ENCODE measurements at places on chromosomes 13 and 19. TPM values are rescaled to one million over a fixed set of nuclear protein-coding genes. Genes with fewer than 3 reads are reported as not detected.

Gene PRTN3
- total RNA-seq: not detected

Gene FFAR1
- not detected for total RNA-seq

Gene SHD
- not detected for total RNA-seq

Gene ATP4A
- not detected for total RNA-seq

Gene CRB3
- total RNA-seq: 0.65 TPM

Gene PGLYRP2
- not detected for total RNA-seq

Gene PCDH17
- total RNA-seq: 0.43 TPM

Gene ZNF85
- total RNA-seq: 9.8 TPM

Gene UBXN6
- 115 TPM for total RNA-seq

Gene LILRA2
- total RNA-seq: not detected

Gene KRTDAP
- total RNA-seq: not detected

Gene VSTM1
- not detected for total RNA-seq

Gene PROZ
- total RNA-seq: not detected

Gene TNFRSF19
- total RNA-seq: 0.54 TPM

Gene DZIP1
- total RNA-seq: 1.5 TPM
